ENCODE measurements at places on chromosomes 3 and 15. TPM values are rescaled to one million over a fixed set of nuclear protein-coding genes. Genes with fewer than 3 reads are reported as not detected.

DNA sequence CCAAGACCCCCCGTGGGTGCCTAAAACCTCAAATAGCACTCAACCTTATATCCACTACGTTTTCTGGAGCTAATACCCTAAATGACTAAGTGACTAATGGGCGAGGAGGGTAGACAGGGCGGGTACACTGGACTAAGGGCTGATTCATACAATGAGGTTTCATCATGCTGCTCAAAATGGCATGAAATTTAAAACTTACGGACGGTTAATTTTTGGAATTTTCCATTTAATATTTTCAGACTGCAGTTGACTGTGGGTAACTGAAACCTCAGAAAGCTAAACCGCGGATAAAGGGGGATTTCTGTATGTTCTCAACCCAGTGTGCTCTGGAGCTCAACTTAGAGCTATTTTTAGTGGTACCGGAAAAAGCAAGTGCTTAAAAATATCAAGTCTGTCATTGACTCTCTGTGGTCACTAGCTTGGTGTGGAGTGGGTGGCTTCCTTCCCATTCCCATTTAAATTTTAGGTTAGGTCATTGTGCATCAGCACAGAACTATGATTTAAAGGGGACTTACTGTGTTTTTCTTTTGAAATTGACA is 72.9 kb downstream of the LRRC28 start:
- H3K27ac ChIP-seq, result peak overlapping the region; percentile 14
- DNase-seq, result peak; percentile 86
- H3K27me3 ChIP-seq, result no peaks in the 10 kb centered on the region
- H3K4me3 ChIP-seq, result no peak overlapping the region
- no peaks in the 10 kb centered on the region for H3K4me1 ChIP-seq

DNA sequence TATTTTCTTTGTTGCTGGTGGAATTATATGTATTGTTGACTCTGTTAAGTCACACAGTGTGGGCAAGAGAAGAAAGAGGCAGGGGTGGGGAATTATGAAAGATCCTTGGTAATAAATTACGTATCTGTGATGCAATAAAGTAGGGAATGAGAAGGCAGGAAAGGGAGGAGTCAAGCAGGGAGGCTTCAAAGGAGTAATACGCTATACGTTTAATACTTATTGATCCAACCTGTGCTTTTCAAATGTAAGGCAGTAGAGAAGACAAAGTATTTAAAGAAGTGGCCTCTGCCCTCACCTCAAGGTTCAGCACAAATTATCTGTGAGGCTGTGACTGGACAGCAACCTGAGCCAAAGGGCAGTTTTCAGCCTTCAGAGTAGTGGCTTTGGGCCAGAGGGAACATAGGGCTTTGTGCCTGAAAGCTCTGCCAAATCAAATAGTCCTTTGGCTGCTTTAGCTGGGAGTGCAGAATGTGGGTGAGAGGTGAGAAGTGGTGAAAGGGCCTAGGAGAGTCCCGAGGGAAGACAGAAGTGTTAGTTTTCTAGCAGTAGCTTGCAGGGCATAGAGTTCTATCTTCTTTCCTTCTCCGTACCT is 1.2 kb upstream of the PLIN1 start:
- no peaks in the 10 kb centered on the region for H3K4me1 ChIP-seq
- no peak overlapping the region for H3K27ac ChIP-seq
- no peak overlapping the region for H3K4me3 ChIP-seq

GRCh38 chr3:15010664-15011063 is 54.5 kb downstream of the MRPS25 start:
- no peaks in the 10 kb centered on the region for H3K36me3 ChIP-seq
- no peak overlapping the region for H3K4me3 ChIP-seq
- no peaks in the 10 kb centered on the region for H3K27me3 ChIP-seq
- no peak overlapping the region for H3K27ac ChIP-seq
- DNase-seq, result no peak
- no peaks in the 10 kb centered on the region for H3K4me1 ChIP-seq

The CHST13 gene
- total RNA-seq, result under 0.01 TPM

DNA sequence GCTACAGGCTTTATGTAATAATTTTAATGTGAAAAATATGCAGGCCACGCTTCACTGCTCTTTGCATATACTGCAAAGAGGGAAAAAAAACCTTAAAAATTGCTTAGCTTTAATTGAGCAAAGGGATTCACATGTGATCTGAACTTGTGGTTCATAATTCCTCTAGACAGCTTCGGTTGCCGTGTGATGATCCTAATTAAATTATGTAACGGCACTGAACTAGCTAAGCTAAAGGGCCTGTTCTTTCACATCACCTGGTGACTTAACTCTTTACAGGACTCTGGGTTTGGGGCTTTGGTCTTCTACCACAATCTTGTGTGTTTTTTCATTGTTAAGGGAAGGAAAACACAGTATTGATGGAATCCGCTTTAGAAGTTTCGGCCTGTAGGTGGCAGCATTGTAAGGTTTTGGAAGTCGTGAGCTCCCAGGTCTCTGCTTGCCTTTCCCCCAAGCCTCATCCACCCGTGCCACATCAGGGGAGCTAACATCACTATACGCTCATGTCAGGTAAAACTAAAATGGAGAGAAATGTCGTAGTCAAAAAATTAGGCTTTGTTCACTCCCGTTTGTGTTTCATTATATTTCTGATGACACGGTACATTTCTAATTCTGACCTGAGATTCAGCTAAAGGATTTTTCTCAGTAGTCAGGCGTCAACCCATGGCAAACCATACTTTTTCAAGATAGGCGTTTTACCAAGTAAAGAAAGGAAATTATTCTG is 205.6 kb upstream of the DPH6 start:
- no peaks in the 10 kb centered on the region for H3K27me3 ChIP-seq
- no peak overlapping the region for H3K4me3 ChIP-seq
- H3K36me3 ChIP-seq, result no peaks in the 10 kb centered on the region
- DNase-seq, result peak; percentile 66
- no peak overlapping the region for H3K27ac ChIP-seq

GRCh38 chr3:42456211-42456610 is 45.8 kb upstream of the LYZL4 start:
- DNase-seq, result no peak
- H3K4me1 ChIP-seq, result no peaks in the 10 kb centered on the region
- no peaks in the 10 kb centered on the region for H3K36me3 ChIP-seq
- no peak overlapping the region for H3K27ac ChIP-seq
- H3K4me3 ChIP-seq, result no peak overlapping the region
- H3K27me3 ChIP-seq, result no peaks in the 10 kb centered on the region

The CCDC71 gene
- total RNA-seq, result 17.8 TPM

DNA sequence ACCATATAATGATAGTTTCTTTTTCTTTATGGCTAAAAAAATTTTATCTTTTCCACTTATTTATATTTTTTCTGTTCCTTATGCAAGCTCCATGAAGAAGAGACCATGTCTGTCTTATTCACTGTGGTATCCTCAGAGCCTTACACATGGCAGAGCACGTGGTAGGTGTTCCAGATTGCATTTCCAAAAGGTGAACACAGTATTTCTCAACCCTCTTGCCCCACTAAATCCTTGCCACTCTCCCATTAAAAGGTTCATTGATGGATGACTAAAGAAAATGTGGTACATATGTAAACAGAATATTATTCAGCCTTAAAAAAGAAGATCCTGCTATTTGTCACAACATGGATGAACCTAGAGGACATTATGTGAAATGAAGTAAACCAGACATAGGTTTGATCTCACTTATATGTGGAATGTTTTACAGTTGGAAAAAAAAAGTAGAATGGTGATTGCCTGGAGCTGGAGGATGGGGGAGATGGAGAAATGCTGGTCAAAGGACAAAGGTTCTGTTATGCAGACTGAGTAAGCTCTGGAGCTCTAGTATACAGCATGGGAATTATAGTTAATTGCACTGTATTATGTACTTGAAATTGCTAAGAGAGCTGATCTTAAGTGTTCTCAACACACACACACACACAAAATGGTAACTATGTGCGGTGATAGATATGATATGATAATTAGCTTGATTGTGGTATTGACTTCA is 266.7 kb downstream of the CNTN3 start:
- H3K4me1 ChIP-seq, result no peaks in the 10 kb centered on the region
- no peaks in the 10 kb centered on the region for H3K36me3 ChIP-seq
- no peak for DNase-seq
- no peaks in the 10 kb centered on the region for H3K27me3 ChIP-seq

GRCh38 chr3:141379250-141379966 is 11.1 kb downstream of the ZBTB38 start:
- no peak overlapping the region for H3K4me3 ChIP-seq
- H3K27me3 ChIP-seq, result no peaks in the 10 kb centered on the region
- no peak for DNase-seq
- H3K27ac ChIP-seq, result no peak overlapping the region
- peaks cover 4% of the 10 kb centered on the region for H3K36me3 ChIP-seq
- no peaks in the 10 kb centered on the region for H3K4me1 ChIP-seq

DNA sequence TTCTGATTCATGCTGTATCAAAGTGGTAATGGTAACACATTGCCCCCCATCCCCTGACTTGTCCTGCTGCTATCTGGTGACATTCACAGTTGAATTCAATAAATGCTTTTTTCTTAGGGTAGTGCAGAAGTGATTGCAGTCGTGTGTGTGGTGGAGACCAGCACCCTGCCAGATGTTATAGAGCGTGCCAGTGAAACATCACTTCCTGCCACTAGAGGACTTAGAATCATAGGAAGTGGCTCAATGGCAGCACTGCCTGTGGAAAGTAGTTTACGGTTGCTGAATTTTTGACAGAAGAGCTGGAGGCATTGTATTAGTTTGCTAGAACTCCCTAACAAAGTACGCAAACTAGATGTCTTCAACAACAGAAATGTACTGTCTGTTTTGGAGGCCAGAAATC is 37.4 kb upstream of the P2RY12 start:
- no peak overlapping the region for H3K27ac ChIP-seq
- H3K27me3 ChIP-seq, result no peaks in the 10 kb centered on the region
- peaks cover 5% of the 10 kb centered on the region for H3K4me1 ChIP-seq
- H3K4me3 ChIP-seq, result no peak overlapping the region

The SPINK8 gene
- not detected for total RNA-seq

DNA sequence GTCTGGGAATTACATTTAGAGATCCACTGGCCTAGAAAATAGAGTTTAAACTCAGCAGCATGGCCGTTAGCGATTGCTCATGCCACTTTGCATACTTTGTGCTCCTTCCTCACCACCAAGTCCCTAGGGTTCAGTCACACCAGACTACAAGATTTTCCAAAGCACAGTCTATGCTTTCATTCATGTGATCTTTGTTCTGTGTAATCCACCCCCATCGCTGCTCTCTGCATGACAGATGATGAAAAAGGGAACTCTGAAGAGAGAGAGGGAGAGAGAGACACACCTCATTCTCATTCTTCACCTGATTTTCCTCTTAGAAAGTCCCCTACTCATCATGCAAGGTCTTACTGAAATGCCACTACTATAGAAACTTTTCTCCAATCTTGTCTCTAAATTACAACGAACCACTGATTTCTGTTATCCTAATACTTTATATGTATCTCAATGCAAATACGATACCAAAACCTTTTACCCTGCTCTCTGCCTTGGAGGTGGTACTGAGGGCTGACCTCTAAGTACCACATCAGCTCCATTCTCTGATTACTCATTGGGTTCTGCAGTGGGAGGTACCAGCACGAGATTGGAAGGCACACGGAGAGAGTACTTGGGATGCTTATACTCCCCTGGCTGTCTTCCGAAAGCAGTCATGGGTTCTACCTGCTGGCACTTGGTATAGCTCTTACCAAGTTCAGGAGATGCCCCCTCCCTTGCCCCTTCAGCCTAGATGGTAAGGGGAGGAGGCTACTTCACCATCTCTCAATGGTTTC is 1.1 kb upstream of the PARP15 start:
- no peak overlapping the region for H3K4me3 ChIP-seq
- H3K27ac ChIP-seq, result no peak overlapping the region
- no peaks in the 10 kb centered on the region for H3K27me3 ChIP-seq
- DNase-seq, result no peak

The CFAP92 gene
- total RNA-seq, result under 0.01 TPM

DNA sequence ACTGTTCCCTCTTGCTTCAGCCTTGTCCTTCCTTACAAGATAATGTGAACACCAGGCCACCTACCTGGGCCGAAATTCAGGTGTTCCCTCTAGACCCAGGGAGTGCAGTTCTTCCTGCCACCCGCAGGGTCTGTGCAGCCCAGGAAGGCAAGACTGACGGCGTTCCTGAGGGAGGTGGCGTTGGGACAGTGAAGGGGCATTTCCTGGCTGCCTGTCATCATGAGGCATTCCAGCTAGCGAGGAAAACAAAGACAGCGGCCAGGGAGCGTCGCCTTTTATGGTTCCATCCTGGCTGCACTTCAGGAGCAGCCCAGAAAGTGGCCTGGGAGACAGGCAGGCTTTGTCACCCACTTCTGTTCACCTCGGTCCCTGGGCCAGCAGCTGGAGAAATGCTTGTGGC is 84.8 kb upstream of the WNT5A start:
- no peak overlapping the region for H3K27ac ChIP-seq
- no peaks in the 10 kb centered on the region for H3K36me3 ChIP-seq
- no peak for DNase-seq
- no peak overlapping the region for H3K4me3 ChIP-seq
- H3K4me1 ChIP-seq, result no peaks in the 10 kb centered on the region
- no peaks in the 10 kb centered on the region for H3K27me3 ChIP-seq

GRCh38 chr3:112315791-112316190 is 17.2 kb upstream of the CD200 start:
- H3K27ac ChIP-seq, result no peak overlapping the region
- no peak for DNase-seq
- no peaks in the 10 kb centered on the region for H3K4me1 ChIP-seq
- H3K4me3 ChIP-seq, result no peak overlapping the region

Data from fibroblast of lung (primary cell).